ENCODE measurements at places on chromosomes 2 and 18. TPM values are rescaled to one million over a fixed set of nuclear protein-coding genes. Genes with fewer than 3 reads are reported as not detected.

The UGT1A3 gene
- total RNA-seq: not detected

The MC5R gene
- total RNA-seq: not detected

The TSPYL6 gene
- not detected for total RNA-seq

The REEP1 gene
- total RNA-seq: 0.29 TPM

The IL1B gene
- total RNA-seq: 200 TPM

The FHL2 gene
- total RNA-seq: 0.32 TPM

The CMPK2 gene
- total RNA-seq: 63.0 TPM

The CRYBA2 gene
- total RNA-seq: not detected

The SLC5A7 gene
- not detected for total RNA-seq

The BAZ2B gene
- total RNA-seq: 21.6 TPM

The TANC1 gene
- 0.19 TPM for total RNA-seq

The IL1RL2 gene
- not detected for total RNA-seq

The CYP27A1 gene
- total RNA-seq: 4.2 TPM

The SEMA4F gene
- 7.2 TPM for total RNA-seq

The VWC2L gene
- not detected for total RNA-seq

The RFX8 gene
- total RNA-seq: 1.9 TPM

The CAVIN2 gene
- total RNA-seq: not detected

The WIPF1 gene
- total RNA-seq: 429 TPM

The PARD3B gene
- 0.33 TPM for total RNA-seq

The STARD6 gene
- total RNA-seq: not detected

The IL1RN gene
- 14.3 TPM for total RNA-seq

The LAMA3 gene
- not detected for total RNA-seq

The PID1 gene
- total RNA-seq: 5.3 TPM

The DHRS9 gene
- not detected for total RNA-seq

The SERPINB3 gene
- total RNA-seq: not detected

The PLCL1 gene
- 33.7 TPM for total RNA-seq

The MAB21L4 gene
- total RNA-seq: not detected

The PHLPP1 gene
- total RNA-seq: 6.9 TPM

The ACTG2 gene
- total RNA-seq: not detected

The UCN gene
- 2.5 TPM for total RNA-seq

The CKAP2L gene
- 37.4 TPM for total RNA-seq

The ARMC9 gene
- total RNA-seq: 0.85 TPM

The MARCO gene
- 0.48 TPM for total RNA-seq

The PROC gene
- not detected for total RNA-seq

The MFSD2B gene
- 0.76 TPM for total RNA-seq

The LIPG gene
- not detected for total RNA-seq

The NGEF gene
- total RNA-seq: not detected

The ZBTB7C gene
- not detected for total RNA-seq

The AKAIN1 gene
- not detected for total RNA-seq

The RPRM gene
- total RNA-seq: not detected

The SPOPL gene
- total RNA-seq: 10.7 TPM

The ITPRIPL1 gene
- total RNA-seq: 0.94 TPM

The OSR1 gene
- total RNA-seq: not detected

The ADGRF3 gene
- total RNA-seq: 2.7 TPM

The NCK2 gene
- 109 TPM for total RNA-seq

The INPP5D gene
- total RNA-seq: 126 TPM

The CDH20 gene
- not detected for total RNA-seq
